Right ventricle myocardium superior (tissue), 1 donor: ENCODE measurements at places on chromosomes 6 and 20. TPM values are rescaled to one million over a fixed set of nuclear protein-coding genes. Genes with fewer than 3 reads are reported as not detected.

DNA sequence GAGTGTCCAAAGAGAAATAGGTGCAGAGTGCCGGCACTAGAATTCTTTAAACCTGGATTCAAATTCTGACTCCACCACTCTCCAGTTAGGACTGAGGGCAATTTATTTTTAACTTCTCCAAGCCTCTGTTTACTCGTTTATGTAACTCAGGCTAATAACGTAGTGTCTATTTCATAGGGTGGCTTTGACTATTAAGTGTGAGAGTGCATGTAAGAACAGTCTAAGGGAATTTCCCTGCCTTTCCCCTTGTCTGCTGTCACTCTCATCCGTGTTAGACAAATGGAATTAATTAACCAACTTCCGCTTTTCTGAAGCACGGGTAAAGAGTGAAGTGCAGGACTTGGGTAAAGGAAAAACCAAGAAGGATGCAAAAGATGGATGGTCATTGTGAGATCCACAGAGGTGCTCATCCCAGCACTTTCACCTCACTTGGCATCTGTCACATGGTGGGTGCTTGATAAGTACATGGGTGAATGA is 4.1 kb upstream of the ZKSCAN8 start:
- no peak for DNase-seq

- no peak for DNase-seq
Measured at GRCh38 chr20:47999166-47999565, 213.9 kb upstream of the SULF2 start.

DNA sequence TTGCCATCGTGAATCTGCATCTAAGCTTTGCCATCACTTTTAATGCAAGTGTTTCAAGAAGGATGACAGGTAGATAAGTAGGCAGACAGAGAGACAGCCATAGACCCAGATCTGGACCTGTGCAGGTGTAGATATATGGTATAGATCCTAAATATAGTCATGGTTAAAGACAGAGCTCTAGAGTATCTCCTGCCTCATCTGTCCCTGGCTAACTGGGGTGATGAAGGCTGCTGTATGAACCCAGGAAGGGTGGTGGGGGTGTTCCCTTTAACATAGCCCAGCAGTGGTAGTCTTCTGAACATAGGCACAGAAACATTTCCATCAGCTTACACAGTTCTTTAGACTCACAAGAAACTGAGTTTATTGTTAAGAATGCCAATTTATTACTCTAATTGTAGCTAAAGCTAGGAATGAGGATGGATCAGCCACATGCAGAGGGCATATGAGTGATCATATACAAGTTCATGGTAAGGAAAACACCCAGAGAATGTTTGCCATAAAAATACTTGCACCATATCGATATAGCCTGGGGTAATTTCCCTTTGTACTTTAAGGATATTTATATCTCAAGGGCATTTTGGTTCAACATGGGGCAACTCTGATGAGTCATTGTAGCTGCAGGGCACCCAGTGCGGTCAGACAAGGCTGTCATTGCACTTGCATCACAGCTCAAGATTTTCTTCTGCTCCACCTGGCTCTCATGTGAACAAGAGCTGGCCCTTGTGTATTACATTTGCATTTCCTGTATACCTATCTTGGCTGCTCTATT is 587.2 kb downstream of the EPM2A start:
- DNase-seq, result no peak

DNA sequence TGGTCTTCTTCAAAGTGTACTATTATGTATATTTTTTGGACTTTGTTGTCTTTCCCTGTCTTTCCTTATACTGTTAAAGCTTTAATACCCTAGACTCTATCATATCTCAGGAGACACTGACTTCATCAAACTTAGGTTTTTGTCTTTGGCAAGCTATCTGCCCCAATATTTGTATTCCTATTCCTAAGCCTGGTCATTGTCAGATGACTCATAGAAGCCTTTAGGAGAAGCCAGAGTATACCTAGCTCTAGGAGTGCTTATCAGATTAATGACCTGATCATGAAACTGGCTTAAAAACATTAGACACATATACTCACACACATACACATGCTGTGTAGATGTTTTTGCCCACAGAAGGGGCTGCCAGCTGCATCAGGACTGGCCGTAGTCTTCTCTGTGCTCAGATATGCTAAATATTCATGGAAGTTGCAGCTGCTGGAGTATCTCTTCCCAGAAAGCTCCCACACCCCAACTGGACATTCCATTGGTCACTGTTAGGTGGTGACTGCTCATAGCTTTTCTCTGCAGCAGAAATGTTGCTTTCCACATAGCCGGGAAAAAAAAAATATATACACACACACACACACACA is 102.0 kb downstream of the ANKS1A start:
- no peak for DNase-seq

GRCh38 chr6:32568561-32568960 is 21.1 kb downstream of the HLA-DRB1 start:
- DNase-seq, result no peak

DNA sequence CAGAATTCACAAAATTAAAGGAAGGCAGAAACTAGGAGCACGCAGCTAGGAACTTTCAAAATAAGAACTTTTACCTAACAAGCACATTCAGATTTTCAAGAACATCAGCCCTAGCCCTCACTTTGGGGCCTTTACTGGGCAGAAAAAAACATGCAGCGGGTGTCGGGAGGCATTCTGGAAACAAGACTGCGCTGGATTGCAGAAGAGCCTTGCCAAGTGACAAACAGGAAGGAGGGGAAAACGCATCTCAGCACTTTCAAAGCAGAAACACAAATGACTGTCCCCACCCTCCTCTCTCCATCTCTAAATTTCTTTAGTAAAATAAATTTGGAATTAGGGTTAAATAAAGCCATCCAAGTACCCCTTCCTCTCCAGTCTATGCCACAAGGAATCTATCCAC is 74.6 kb upstream of the RREB1 start:
- DNase-seq, result no peak

- no peak for DNase-seq
Measured at GRCh38 chr20:43755390-43755789, 28.6 kb upstream of the GTSF1L start.

The RAB32 gene
- 5.3 TPM for total RNA-seq

The RPN2 gene
- 86.0 TPM for total RNA-seq

The GJA10 gene
- total RNA-seq, result not detected

The OOEP gene
- not detected for total RNA-seq
